ENCODE measurements at places on chromosomes 3 and 15. TPM values are rescaled to one million over a fixed set of nuclear protein-coding genes. Genes with fewer than 3 reads are reported as not detected.

Gene FGF12
- total RNA-seq = 0.08 TPM

Gene NLGN1
- total RNA-seq = 6.1 TPM

Gene CAPN3
- 2.5 TPM for total RNA-seq

Gene DAPK2
- 3.7 TPM for total RNA-seq

Gene SCG3
- total RNA-seq = not detected

Gene SPINT1
- total RNA-seq = not detected

Gene OCA2
- total RNA-seq = not detected

Gene LAMB2
- total RNA-seq = 202 TPM

Gene GOLGA8S
- under 0.01 TPM for total RNA-seq

Gene PIGZ
- total RNA-seq = 1.9 TPM

Gene TF
- total RNA-seq = 4.0 TPM

Gene ARNT2
- total RNA-seq = 9.4 TPM

Gene OSBPL10
- total RNA-seq = 6.7 TPM

Gene DZIP3
- 27.6 TPM for total RNA-seq

Gene SGO1
- 14.5 TPM for total RNA-seq

Gene MINDY2
- 11.9 TPM for total RNA-seq

Gene LTK
- not detected for total RNA-seq

Gene AP3B2
- total RNA-seq = 5.8 TPM

Gene MLH1
- 56.5 TPM for total RNA-seq

Gene COL6A5
- total RNA-seq = not detected

Gene CIDEC
- total RNA-seq = not detected

Gene RTP3
- not detected for total RNA-seq

Gene SNTN
- total RNA-seq = not detected

Gene STAC
- total RNA-seq = 2.1 TPM

Gene NECTIN3
- 53.9 TPM for total RNA-seq

Gene RYR3
- total RNA-seq = under 0.01 TPM

Gene ACOX2
- total RNA-seq = 19.2 TPM

Gene P2RY1
- 1.1 TPM for total RNA-seq

Gene DUSP7
- 2.9 TPM for total RNA-seq

Gene TMC3
- under 0.01 TPM for total RNA-seq

Gene SLC24A5
- total RNA-seq = not detected

Gene GABRA5
- not detected for total RNA-seq

Gene MASP1
- total RNA-seq = 19.2 TPM

Gene HHLA2
- not detected for total RNA-seq

Gene SPATA12
- total RNA-seq = not detected

Gene CPA3
- total RNA-seq = 0.18 TPM

Gene PRTG
- 0.45 TPM for total RNA-seq

Gene C3orf22
- total RNA-seq = not detected

Gene COLQ
- total RNA-seq = 1.8 TPM

Gene ZNF502
- 4.7 TPM for total RNA-seq

Gene ZBTB47
- 22.3 TPM for total RNA-seq

Gene NR2E3
- total RNA-seq = 0.63 TPM

Gene FBXO40
- not detected for total RNA-seq

Gene KCNMB2
- total RNA-seq = 0.41 TPM

Gene LPP
- 33.2 TPM for total RNA-seq

Gene NAALADL2
- total RNA-seq = 11.4 TPM

Gene C3orf85
- not detected for total RNA-seq

Gene MKRN3
- total RNA-seq = 0.65 TPM

Gene CPEB1
- 40.9 TPM for total RNA-seq

Gene MINAR1
- 0.98 TPM for total RNA-seq

Gene EPHA3
- 0.98 TPM for total RNA-seq

Gene CCDC80
- total RNA-seq = 614 TPM

Measured in fibroblast of the aortic adventitia (primary cell).